ENCODE measurements at places on chromosomes 7 and 10. TPM values are rescaled to one million over a fixed set of nuclear protein-coding genes. Genes with fewer than 3 reads are reported as not detected.

The GPR85 gene
- total RNA-seq: 0.75 TPM

DNA sequence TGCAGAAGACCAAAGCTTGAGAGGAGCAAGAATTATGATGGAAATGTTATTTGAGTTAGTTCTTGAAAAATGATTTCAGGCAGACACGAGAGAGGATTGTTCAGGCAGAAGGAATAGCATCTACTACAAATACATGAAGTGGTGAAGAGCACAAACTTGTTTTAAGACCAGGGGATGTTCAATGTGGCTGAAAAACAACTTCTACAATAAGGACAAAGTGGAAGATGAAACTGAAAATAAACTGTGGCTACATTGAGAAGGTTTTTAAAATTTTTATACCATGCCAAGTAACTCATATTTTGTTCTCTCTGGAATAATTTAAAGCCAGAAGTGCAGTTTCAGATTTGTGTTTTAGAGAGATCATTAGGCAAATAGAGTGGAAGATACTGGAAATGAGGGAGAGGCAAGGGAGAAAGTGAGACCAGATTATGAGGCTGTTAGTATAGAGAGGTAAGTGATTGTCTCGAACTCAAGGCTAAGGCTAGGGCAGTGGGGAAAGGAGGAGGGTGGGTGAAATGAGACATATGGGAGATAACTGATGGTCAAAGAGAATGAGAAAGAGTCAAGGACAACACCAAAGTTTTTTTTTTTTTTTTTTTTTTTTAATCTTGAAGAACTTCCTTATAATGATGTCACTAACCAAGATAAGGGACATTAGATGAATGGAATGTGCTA, 115.4 kb downstream of the MDFIC start:
- DNase-seq: no peak

The CHN2 gene
- total RNA-seq: 32.9 TPM

GRCh38 chr10:126126866-126127265, 230.5 kb downstream of the FANK1 start:
- no peak for DNase-seq

DNA sequence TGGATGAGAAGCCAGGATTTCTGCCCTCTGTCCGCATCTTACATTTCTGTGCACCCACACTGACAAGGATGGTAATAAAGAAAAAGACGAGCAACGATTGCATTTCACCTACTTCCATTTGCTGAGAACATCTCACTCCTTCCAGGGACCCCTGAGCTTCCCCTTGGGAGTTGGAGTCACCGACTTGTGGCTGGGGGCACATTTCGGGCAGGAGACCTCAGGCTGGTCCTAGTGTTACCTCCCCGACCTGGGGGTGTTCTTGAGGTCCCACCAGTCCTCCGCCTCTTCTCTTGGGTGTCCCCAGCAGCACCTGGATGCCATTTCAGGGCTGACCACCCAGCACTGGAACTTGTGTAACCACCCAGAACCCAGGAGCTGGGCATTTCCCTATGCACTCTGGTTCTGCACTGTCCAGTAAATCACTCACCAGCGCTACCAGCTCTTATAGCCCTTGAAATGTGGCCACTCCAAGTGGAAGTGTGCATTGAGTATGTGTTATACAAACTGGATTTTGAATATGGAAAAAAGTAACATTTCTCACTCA, 84.9 kb downstream of the LANCL2 start:
- DNase-seq: no peak

- peak; percentile 77 for DNase-seq
Measured at GRCh38 chr10:114684084-114684821, 26.2 kb upstream of the ABLIM1 start.

DNA sequence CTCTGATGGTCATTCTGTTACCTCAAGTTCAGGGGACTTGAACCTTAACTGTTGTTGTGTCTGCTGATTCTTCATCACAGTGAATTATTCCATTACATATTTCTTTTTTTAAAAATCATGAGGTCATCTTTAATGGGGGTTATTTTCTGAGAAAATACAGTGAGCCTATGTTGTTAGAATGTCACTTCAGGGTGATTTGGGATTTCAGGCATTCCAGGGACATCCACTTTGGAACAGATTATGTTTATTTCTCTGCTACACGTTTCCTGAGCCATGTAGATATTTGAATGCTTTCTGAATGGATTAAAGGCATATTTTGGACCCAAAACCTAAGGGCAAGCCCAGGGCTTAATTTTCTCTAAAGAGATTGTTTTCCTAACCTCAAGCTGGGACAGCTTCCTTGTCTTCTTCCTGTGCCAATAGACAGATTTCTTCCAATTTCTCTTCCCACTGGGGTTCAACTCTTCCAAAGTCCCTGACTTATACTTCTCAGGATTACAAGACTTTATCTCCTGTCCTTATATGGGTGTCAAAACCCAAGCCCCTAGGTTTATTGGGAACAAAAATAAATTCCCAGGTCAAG, 271.7 kb downstream of the ARHGAP12 start:
- DNase-seq: no peak

The IFIT1B gene
- total RNA-seq: not detected

The LFNG gene
- 48.3 TPM for total RNA-seq

GRCh38 chr7:139417478-139417877, 57.8 kb downstream of the LUC7L2 start:
- DNase-seq: no peak

DNA sequence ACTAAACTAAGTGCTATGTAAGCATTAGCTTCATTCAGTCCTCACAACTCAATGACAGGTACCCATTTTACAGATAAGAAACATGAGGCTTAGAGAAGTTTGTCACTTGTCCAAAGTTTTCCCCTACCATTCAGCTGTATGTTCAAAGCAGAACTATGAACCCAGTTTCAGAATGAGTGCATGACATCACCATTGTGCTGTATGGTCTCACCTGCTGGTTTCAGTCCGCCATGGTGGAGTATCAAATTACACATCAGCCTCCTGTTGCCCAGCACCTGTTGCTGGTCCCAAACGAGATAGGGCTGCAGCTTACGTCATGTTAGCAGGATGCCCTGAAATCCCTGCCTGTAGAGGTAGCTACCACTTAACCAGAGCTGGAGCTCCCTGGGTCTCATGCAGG, 95.0 kb downstream of the DYNC1I1 start:
- no peak for DNase-seq

DNA sequence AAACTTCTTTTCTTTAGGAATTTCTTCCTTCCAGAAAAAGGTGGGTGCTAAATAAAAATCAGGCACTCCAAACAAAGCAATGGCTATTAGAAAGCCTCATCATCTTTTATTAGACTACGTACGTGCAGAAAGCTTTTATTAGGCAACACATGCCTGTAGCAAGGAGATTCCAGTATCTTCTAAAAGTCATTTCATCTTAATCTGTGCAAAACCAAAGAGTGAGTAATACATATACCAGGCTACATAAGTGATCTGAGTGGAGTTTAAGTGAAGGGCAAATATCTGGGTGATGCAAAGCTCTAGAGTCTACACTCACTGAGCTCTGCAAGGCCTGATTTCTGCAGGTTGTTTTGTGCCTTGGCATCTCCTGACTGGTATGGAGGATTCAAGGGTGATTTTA, 231.7 kb downstream of the ELMO1 start:
- DNase-seq: no peak

DNA sequence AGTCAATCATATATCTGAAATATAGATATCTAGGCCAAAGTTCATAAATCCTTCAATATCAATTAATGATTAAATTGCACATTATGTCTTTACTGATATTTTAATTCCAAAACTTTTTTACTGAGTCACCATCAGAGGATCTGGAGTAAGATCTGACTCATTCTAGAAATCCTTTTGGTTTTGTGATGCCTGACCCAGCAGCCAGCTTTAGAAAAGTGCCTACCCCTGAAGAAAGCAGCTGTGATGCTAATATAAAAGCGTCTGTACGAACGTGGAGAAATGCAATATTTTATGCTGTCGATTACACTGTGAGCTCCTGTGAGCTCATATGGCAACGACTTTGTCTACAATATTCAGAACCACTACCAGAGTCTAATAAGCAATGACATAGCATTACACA, 142.5 kb upstream of the LRRTM3 start:
- no peak for DNase-seq

GRCh38 chr10:398954-399353, 263.7 kb downstream of the ZMYND11 start:
- DNase-seq: no peak
